Stimulated activated CD4-positive, alpha-beta T cell treated with anti-CD3 and anti-CD28 coated beads, Interleukin-15, amount 100 ng/mL, for 24 hours (primary cell): ENCODE measurements at places on chromosomes 2 and 18.

- DNase-seq = no peak
Measured at GRCh38 chr18:26519114-26519513, 29.2 kb downstream of the KCTD1 start.

- DNase-seq = no peak
Measured at GRCh38 chr2:218003981-218004419, 1.2 kb upstream of the TNS1 start.

- no peak for DNase-seq
Measured at GRCh38 chr2:46939626-46940359, 24.2 kb upstream of the MCFD2 start.

DNA sequence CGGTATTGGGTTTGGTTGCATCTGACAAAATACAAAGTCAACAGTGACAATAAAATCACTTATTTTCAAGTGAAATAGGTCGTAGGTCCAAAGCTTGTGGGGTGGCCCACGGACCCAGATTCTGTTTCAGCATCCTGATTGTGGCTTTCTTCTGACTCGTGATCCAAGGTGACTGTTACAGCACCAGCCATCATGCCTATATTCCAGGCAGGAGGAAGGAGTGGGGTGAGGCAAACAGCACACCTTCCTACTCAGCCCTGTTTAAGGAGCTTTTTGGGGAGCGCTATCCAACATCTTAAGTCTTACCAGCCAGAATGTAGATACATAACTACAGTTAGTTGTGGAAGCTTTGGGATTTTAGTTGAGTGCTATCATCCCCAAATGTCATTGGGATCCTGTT, 8.7 kb upstream of the SNORC start:
- DNase-seq = no peak

DNA sequence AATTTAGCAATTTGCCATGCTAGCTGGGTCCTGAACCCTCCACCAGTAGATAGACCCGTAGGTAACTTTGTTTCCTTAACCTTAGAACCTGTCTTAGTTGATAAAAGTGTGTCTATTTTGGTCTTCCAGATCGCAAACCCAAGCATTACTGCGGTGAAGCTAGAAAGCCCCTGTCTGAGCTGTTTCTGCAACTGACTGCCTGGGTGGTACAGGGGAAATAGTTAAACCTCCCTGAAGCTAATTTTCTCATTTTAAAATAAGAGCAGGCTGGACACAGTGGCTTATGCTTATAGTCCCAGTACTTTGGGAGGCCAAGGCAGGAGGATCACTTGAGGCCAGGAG, 101.7 kb upstream of the MSH2 start:
- DNase-seq = no peak

GRCh38 chr18:9506046-9506792, 30.9 kb downstream of the RALBP1 start:
- no peak for DNase-seq

DNA sequence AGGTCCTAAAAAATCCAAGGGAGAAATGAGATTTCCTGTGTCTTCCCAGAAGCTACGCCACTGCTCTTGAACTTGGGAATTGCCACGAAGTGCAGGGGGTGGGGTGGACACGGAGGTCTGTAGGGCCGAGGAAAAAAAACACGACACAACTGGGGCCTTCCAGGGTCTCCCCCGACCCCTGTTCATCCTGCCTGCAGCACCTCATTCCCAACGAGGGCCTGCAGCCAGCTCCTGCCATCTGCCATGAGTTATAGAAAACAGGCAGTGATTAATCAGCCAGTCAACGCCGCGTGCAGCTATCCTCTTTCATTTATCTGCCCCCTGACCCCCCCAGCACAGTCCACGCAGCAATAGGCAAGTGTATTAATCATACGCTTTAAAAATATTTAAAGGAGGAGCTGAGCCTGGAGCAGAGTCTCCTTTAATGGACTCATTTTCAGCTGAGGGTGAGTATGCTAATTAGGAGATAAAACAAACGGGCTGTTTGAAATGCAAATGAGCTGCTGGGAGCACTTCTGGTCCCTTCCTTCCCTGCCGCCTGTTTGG, 209.9 kb downstream of the TFCP2L1 start:
- peak; percentile 66 for DNase-seq

DNA sequence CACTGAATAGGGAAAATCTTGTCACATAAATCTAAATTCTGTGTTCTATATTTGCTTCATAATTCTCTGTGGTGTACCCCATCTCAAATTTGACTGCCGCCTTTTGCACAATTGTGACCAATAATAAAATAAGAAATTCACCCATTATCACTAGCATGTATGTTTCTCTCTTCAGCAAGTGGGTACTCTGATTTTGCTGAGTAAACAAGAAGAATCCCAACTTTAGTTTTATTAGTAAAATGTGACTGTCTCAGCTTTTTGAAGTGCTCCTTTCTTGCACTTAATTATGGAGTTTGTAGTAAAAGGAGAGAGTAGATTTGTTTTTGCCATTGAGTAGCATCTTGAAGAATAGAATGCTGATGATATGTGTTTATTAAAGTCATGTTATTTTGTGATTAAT, 16.1 kb downstream of the ITPRID2 start:
- DNase-seq = no peak

DNA sequence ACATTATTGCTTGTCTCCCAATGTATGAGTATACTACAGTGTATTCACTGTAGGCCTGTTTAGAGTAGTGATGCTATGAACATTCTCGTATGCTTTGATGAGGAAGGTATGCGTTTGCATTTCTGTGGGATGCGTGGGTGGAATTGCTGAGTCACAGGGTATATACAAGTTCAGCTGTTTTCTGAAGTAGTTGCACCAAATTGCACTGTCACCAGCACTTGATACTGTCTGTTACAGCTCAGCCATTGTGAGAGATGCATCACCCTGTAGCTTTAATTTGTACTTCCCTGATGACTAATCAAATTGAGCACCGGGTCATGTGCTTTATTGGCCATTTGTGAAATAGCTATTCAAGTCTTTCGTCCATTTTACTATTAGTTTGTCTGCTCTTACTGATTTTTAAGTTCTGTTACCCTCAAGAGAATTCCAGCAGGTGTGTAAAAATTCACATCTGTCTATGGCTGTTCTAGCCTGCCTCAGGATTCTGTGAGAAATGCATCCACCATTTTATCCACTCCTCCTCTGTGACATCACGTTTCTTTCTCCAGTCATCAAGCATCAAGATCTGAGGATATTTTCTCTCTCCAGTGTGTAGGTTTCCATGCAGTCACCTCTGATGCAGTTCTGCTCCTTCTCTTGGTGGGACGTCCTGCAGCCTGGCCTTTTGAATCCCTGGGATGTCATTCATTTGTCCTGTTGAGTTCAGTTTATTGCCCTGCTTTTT, 72.5 kb downstream of the DGKD start:
- peak; percentile 81 for DNase-seq

DNA sequence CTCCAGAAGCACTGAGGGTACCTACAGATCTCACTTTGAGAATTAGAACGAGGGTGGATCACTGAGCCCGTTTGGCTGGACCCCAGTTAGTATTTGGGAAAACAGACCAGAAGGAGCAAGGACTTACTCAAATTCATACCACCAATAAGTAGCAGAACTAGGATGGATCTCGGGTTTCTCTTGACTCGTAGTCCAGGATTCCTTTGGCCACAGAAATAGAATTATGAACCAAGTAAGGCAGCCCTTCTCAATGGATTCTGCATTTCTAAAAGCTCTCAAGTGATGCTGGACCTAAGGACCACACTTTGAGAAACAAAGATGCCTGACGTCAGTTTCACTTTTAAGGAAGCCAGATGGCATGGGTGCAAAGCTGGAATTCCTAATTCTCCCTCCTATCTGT, 153.0 kb downstream of the KLHL29 start:
- no peak for DNase-seq

DNA sequence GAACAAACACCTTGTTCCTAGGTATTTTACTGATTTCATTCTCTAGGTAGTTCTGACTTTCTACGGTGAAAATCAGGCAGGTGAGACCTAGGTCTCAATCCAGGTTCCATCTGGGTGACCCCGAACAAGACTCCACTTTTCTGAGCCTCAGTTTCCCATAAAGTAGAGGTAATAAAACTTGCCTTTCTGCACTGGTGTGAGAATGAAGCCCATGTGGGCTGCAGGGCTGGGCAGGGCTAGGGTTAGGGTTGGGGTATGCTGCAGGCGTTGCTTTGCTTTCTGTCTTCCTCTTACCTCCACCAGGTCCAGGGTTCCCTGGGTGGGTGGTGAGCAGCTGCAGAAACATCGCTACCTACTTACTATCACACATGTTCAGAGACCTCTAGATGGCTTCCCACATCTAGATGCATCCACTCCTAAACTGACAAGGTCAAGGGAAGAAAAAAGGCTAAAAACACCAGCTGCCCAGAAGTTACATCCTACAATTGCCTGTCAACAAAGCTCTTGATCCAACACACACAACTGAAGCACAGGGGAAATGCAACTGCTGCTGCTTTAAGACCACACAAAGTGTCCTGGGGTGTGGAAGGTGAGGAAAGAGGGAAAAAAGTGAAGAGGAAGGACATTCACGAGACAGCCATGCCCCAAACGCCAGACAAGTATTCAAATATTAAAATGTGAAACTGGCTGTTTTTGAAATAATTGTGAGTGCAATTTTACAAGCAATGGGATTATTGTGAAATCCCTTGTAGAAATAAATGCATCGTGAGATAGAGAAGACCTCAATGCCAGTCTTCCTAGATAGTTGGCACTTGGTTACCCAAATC, 23.5 kb downstream of the MBP start:
- no peak for DNase-seq

GRCh38 chr2:204004912-204005311, 68.3 kb downstream of the ICOS start:
- no peak for DNase-seq

- DNase-seq = no peak
Measured at GRCh38 chr2:9939587-9940485, 11.7 kb upstream of the GRHL1 start.

DNA sequence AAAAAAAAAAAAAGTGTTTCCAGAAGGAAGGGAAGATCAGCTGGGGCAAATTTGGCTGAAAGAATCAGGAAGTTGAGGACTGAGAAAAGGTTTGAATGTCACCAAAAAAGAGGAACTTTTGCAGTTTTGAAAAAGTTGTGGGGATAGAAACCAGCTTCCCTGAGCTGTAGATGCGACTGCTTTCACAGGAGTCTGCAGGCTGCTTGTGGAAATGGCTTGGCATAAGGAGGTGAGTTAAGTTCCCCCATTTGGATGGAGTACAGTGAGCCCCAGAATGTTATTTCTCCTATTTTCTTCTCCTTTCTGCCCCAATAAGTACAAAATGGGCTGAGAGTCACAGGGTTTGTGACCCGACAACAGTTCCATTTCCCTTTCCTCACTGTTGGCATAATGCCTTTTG, 16.5 kb upstream of the ME2 start:
- no peak for DNase-seq

DNA sequence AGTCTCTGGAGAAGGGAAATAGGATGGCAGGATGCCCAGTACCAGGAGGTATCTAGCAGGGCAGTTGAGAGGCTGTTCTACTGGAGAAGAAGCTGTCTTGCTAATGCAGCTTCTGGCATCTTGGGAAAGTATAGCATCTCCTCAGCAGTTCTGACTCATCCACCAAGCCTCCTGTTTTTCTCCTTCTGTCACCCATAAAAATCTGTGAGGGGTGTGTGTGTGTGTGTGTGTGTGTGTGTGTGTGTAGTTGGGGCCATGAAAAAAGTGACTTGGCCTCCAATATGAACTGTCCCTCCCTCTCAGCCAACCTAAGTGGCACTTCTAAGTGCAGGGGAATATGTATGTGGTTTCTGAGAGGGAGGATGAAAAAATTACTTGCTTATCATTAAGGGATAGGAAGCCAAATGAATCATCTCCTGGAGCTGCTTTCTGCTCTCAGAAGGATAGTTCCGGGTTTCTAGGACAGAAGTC, 83.9 kb downstream of the CBLN2 start:
- no peak for DNase-seq

- DNase-seq = no peak
Measured at GRCh38 chr2:64128943-64129391, 15.3 kb downstream of the PELI1 start.

DNA sequence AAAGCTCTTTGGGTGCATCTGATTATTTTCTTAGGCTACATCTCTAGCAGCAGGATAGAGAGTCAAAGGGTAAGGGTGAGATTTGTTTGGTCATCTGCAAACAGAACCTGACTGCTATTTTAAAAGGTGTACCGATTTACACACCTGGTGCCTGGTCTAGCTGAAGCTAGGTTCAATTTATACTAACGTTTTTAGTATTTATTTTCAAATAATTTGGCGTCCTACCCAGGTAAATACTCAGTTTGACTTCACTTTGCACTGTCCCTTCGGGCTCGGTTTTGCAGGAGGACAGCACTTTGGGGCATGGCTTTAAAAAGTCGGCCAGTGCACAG, 683 bp downstream of the PTRHD1 start:
- no peak for DNase-seq

DNA sequence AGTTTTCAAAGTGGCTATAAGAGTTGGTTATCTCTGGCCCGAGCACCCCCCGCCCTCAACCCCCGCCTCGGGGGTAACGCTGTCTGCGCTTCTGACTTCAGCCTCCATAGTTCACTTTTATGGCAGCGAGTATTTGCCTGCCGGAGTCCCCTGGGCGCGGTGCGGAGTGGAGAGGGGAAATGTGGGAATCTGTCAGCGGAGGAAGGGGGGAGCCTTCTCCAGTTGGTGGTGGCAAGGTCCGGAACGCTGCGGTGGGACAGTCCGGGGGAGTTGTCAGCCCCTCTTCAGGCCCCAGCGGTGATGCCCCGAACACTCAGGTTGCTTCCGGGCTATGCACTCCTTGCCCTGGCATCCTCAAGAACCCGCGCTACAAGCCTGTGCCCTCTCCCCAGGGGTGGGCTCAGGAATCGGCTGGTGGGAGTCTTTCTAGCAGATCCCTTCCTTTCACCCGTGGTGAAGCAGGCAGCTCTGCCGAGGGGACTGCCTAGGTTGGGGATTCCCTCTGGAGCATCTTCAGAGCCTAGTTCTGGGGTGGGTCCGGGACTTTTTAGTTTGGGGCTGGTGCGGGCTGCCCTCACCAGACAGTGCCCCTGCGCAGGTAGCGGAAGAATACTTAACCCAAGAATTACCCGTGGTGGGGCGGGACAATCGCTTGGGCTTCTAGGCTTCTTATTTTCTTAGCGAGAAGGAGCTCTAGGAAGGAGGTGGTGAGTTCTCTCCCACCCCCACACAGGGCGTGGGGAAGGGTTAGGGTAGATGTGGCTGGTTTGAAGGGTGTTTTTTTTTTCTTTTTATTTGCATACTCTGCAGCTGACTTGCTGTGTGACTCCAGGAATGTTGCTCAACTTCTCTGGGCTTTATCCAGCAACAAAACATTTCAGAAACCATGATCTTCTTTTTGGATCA, 1.6 kb downstream of the ATOH8 start:
- peak; percentile 11 for DNase-seq
